Fibroblast of skin of right biceps (primary cell): ENCODE measurements at places on chromosomes 16 and 17.

GRCh38 chr17:56309897-56310296 lies 156.6 kb downstream of the ANKFN1 start:
- no peak for DNase-seq

- peak; percentile 40 for DNase-seq
Observed at GRCh38 chr17:3575511-3575910, 17.9 kb upstream of the TRPV3 start.

DNA sequence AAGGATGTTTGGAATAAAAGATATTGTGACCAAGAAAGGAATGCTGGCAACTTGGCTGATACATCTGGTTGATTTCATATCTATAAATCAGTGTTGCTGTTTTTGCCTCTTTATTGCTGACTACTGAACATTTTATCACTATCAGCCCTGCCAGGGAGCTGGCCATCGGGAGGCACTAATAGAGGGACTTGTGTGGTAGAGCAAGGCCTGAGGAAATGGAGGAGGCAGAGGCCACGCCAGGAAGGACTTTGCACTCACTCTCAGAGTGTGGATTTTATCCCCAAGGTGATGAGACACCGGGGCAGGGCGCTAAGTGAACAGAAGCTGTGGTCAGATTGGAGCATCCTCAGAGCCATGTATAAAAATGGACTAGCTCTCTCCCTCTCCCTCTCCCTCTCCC lies 9.3 kb upstream of the CYB561 start:
- no peak for DNase-seq

DNA sequence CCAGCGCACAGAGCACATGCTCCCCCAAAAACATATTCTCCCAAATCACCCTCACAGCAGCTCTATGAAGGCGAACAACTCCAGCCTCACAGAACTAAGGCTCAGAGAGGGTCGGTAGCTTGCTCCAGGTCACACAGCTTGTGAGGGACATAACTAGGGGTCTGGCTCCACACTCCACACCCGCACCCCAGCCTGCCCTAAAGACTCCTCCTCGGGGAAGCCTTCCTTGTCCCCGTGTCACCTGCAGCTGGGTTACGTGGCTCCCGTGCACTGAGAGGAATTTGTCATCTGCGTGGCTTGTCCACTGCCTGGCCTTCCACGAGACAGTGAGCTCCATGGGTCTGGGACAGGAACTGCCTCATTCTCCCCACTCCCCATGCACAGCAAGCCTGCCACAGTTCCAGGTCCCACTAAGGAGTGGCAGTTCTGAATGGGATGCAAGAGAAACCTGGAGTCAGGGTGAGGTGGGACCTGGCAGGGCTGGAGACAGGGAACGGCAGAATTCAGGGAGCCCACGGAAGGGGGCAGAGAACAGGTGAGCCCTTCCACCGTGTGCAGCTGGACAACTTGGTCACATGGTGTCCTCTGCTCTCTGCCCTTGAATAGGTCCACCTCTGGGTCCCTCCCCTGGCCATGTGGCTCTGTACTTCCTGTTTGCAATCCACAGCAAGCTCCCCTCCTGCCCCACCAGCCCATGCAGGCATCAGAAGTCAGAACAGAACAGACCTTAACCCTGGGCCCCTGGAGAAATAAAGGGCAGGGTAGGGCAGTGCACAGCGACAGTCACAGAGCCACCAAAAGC lies 27.4 kb downstream of the TNFRSF13B start:
- no peak for DNase-seq

GRCh38 chr17:6374761-6375312 lies 60.1 kb downstream of the AIPL1 start:
- peak; percentile 67 for DNase-seq

DNA sequence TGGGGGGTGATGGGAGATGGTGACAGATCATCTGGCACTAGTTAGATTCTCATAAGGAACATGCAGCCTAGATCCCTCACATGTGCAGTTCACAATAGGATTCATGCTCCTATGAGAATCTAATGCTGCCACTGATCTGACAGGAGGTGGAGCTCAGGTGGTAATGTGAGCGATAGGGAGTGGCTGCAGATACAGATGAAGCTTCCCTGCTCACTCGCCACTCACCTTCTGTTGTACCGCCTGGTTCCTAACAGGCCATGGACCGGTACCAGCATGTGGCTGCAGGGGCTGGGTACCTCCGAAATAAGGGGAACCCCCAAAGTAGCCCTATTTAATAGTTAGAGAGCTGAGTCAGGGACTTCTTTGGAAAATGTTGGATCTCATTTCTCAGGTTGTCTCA lies 60.4 kb downstream of the GPRC5B start:
- no peak for DNase-seq

DNA sequence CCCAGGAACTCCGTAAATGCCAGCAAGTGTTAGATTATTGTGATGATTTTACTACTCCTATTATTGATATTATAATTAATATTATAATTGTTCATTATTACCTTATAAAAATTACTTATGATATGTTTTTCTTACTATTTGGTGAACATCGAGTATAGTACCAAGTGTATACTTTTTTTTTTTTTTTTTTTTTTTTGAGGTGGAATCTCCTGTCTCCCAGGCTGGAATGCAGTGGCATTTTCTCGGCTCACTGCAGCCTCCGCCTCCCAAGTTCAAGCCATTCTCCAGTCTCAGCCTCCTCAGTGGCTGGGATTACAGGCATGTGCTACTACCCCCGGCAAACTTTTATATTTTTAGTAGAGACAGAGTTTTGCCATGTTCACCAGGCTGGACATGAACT lies 347.0 kb downstream of the WWOX start:
- DNase-seq = no peak

GRCh38 chr16:80667251-80667560 lies 126.4 kb downstream of the DYNLRB2 start:
- DNase-seq = no peak

DNA sequence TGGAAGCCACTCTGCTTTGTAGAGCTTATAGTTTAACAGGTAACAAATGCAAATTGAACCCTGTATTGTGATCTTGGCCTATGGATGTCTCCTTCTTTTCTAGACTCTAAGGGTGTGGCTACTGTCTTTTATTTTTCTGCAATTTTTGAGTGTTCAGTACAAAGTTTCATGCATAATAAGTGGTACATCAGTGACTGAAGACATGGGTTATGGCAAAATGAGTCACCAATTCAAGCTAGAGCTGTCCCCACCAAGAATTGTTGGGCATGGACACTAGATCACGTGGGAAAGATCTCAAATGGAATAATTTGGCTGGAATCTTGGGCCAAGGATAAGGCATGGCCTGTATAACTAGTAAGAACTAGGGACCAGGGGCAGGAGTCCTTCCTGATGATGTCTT lies 228.4 kb upstream of the N4BP1 start:
- no peak for DNase-seq

GRCh38 chr17:60134396-60135150 lies 15.2 kb upstream of the CA4 start:
- peak; percentile 44 for DNase-seq

- DNase-seq = peak; percentile 66
Observed at GRCh38 chr17:50626037-50626574, 8.6 kb upstream of the ABCC3 start.

DNA sequence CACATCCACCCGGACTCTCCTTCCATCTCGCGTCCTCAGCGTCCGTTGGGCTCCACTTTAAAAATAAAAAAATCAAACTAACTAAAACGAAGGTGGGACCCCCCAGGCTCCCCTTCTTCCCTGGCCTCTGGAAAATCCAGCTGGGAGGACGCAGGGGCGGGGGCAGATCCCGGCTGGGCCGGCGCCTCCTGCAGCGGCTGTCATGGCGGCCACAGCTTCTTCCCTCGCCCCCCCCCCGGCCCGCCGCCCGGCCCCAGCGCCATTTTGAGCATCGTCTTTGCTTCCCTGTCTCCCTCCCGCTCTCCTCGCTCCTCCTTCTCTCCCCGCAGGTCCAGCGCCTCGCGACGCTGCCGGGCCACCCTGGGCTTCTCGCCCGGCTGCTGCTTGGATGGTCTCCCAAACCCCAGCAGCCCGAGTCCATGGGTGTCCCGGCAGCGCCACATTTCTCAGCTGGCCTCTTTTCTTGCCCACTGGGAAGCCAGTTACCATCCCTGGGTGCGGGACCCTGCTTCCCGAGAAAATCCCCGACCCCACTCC lies 3.3 kb downstream of the HOXB2 start:
- DNase-seq = peak; percentile 81

DNA sequence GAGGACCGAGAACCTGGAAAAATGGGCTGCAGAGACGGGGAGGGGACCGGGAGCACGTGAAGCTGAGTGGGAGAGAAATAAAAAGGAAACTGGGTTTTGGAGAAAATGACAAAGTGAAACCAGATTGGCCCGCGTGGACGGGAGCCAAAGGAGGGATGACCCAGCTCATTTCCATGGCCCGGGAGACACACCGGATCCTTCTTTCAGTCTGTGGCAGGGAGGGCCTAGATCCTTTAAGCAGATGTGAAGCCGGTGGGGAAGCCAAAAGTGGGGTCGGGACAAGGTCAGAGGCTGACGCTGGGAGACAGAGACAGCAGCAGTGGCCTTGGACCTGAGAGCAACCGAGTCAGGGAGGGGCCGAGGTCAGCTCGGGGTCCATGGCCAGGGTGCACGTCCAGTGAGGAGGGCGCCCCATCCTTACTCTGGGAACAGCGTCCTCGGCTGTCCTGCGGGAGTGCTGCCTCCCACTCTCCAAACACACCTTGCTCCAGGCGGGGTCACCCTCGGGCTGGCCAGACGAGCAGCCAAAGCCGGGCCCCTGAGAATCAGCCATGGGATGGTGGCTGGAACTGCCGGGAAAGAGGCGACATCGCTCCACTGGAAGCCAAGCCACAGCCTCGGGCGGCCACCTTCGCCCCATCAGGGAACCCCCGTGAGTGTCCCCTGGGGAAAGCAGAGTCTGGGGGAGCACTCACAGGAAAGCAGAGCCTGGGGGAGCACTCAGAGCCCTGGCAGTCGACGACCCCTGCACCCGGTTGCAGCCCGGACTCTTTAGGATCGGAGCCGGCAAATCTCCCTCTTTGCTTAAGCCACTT lies 17.3 kb downstream of the CA5A start:
- DNase-seq = peak; percentile 24

DNA sequence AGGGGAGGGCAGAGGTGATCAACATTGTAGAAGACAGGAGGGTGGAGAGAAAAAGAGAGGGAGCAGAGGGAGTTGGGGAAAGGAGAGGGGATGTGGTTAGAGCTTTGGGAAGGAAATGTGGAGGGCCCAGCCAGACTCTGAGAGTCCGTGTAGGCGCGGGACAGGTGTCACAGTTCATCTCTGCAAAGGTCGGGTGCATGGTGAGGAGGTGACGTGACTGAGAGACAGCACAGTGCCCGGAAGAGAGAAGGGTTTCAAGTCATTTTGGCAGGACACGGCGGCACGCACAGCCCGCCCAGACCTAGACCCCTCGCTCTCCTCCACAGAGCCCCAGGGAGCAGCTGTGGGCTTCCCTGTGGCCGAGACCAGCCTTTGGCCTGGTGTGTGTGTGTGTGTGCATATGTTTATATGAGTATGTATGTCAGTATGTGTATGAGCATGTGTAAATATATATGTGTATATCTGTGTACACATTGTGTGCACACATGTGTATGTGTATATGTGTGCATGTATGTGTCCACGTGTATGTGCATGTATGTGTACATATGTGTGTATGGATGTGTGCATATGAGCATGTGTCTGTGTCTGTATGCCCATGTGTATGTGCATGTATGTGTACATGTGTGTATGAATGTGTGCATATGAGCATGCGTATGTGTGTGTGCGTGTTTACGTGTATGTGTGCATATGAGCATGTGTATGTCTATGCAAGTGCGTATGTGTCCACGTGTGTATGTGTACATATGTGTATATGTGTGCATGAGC lies 104.6 kb downstream of the SEC14L1 start:
- DNase-seq = no peak

GRCh38 chr16:21653571-21653970 lies 1.2 kb upstream of the IGSF6 start:
- no peak for DNase-seq

GRCh38 chr16:5321930-5322329 lies 224.3 kb upstream of the EEF2KMT start:
- DNase-seq = peak; percentile 0

- DNase-seq = no peak
Observed at GRCh38 chr16:89685916-89686315, 573 bp upstream of the CDK10 start.

DNA sequence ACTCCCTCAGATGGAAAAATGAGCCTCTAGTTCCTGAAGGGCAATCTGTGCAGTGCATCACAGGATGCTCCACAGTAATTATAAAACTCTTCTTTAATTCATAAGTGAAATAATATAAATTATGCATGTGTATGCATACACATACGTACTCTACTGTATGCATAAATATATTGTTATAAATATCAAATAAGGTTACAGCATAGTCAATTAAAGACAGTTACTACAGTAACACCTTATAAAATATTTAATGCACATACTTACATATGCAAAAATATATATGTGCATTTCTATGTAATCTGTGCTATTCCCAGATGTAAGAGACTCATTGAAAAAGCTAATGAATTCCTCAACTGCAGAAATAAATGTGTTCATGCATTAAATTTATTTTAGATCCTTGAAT lies 1515.1 kb downstream of the CDH11 start:
- DNase-seq = no peak

DNA sequence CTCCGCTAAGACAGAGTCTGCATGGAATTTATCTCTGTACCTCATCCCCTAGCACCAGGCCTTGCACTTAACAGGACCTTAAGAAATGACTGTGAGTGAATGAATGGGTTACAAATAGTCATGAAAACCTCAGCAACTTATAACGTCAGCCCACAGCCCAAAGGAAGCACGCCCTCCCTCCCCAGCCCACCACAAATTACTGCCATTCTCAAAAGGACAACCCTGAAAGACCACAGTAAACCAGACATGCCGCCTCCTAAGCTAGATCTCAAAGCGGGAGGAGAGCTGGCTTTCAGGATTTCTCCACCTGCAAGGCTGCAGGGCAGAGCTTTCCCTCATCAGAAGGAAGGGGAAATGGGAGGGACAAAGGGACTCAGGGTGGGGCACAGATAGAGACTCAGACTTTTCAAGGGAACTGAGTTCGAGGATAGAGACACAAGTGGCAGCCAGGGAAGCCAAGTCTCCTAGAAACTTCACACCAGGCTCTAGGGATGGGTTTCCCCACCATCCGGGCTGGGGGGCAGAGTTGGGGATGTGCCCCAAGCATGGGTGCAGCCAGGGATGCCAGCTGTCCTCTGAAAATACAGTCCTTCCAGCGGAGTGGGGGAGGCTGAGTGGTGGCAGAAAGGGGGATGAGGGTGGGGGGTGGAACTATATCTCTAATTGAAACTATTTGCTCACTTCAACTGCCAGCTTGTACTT lies 56.7 kb downstream of the PLXDC1 start:
- no peak for DNase-seq

DNA sequence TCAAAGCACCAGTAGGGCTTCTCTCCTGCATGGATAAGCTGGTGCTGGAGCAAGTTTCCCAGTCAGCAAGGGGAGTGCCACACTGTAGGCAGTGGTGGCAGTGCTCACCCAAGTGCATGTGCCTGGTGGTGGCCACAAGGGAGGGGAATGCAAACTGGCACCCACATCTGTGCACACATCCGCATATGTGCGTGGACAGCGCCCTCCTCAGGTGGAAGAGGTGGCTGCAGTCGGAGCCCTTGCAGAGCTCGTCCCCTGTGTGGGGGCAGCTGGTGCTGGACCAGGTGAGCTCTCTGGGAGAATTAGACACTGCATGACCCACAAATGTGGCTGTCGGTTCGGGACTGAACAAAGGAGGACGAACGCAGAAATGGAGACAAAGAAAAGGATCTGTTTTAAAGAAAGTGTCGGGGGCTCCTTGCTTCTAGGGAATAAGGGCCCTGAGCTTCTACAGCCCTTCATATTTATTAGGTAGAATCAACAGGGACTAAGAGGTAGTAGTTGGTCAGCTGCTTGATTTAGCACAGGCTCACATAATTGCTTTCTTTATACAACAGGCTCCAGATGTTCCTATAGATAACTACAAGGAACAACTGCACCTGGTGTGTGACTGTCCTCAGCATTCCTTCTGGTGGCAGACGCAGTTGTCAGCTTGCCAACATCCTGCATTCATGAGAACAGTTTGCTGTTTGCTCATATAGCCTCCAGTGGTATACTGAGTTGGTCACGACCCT lies 5.3 kb upstream of the ZNF689 start:
- no peak for DNase-seq
